ENCODE measurements at places on chromosomes 4 and X.

- DNase-seq: peak; percentile 44
Measured at GRCh38 chrX:10597871-10598270, 22.5 kb downstream of the MID1 start.

GRCh38 chr4:169618986-169619385 lies 1.4 kb upstream of the CLCN3 start:
- DNase-seq: no peak

DNA sequence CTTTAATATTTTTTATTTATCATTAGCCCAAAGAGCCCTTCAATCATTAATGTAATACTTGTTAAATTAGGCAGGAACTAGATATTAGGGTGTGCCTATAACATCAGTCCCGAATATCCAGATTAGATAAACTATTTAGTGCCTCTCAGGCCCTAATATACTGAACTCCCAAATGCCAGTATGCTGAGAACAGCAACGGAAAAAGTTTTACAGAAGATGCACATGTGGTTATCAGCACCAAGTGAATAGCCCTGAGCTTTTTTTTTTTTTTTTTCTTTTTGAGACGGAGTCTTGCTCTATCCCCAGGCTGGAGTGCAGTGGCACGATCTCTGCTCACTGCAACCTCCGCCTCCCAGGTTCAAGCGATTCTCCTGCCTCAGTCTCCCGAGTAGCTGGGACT lies 13.0 kb upstream of the ELF2 start:
- DNase-seq: no peak

GRCh38 chr4:8478801-8479744 lies 38.5 kb downstream of the TRMT44 start:
- DNase-seq: peak; percentile 36

- DNase-seq: peak; percentile 62
Measured at GRCh38 chrX:120769576-120770341, 105.9 kb downstream of the CT47B1 start.

DNA sequence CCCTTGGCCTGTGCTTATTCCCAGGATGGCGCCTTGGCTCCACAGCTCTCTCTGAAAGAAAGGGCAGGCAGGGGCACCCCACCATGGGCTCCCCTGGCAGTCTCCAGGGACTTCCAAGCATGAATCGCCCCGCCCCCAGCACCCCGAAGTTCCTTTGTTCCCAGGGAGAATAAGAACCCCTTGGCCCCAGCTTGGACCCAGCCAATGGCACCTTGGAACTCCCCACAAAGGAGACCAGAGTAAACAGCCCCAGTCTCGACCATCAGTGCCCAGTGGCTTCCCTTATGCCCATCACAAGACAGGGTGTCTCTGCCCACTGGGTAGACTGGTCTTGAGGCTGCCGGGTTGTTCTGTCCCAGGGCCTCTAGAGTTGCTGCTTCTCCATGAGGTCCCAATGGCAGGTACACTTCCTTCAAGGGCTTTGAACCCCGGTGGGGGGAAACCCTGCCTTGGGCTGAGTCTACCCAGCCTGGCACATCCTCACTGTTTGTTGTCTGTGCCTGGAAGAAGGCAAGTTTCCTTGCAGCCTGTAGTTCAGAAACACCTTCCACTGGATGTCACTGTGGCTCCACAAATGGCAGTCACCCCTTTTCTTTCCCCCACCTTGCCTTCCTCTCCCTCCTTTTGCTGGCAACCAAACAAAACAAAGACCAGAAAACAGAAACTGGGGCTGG lies 30.8 kb downstream of the NBDY start:
- DNase-seq: no peak

DNA sequence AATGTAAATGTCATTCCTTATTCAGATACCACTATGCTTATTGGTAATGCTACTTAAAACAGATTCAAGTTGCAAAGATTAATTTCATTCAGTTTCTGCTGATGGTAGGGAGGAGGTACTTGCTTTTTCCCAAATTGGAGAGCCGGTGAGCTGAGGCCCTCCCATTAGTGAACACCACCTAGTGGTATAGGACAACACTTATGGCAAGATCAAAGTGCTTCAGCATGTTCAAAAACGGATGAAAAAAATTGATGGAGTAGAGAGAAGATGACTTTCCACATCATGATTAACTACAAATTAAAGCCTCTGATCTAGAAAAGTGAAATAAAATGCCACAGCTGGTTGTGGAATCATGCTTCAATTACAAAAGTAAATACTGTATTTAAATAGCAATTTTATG lies 112.9 kb downstream of the MBNL3 start:
- DNase-seq: no peak

DNA sequence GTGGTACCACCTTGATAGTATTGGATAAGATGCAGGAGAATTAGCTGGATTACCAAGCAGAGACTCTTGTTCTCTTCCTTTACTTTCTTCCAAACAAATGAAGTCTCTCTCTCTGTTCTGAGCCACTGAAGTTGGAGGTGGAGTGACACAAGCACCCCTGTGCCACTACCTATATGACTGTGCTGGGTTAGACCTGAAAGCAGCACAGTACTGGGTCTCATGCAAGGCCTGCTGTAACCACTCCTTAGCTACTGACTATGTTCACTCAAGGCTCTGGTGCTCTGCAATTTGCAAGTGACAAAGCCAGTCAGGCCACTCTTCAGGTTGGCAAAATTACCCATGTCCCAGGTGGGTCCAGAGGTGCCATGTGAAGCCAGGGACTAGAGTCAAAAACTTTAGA lies 389.6 kb upstream of the MAOA start:
- no peak for DNase-seq

- DNase-seq: no peak
Measured at GRCh38 chr4:107916623-107917022, 14.7 kb upstream of the CYP2U1 start.

GRCh38 chr4:63869370-63869769 lies 539.9 kb downstream of the TECRL start:
- DNase-seq: no peak

DNA sequence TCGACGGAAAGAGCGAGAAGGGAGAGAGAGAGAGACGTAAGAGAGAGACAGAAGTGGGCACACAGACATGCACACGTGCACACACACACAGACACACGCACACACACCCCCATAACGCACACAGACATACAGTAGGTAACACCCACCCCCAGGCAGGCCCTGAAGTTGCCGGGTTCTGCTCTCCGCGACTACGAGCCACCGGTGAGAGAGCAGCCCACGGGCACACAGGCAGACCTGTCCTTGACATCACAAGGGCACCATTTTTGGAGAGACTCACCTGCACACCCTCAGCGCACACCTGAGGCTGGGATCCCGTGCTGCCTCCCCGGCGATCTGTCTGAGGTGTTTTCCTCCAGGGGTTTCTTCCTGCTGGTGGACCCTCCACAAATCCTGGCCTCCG lies 1171.0 kb upstream of the PCDH10 start:
- DNase-seq: no peak

- DNase-seq: no peak
Measured at GRCh38 chr4:148239494-148239985, 202.7 kb downstream of the NR3C2 start.

DNA sequence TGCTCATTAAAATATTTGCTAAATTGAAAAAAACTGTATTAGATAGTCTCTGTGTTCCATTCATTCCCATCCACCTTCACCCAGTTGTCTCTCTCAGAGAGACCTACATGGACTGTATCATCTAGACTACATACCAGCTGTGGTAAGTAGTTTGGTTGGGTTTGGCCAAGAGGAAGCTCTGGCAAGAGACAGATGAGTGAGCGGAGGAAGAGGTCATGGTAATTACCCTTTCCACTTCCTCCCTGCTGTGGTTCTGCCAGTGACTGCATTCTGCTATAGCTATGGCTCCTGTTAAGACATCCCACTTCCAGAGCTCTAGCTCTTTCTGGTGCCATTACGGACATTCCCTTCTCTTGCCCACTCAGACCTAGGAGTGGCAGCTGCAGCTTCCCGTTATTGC lies 239.0 kb upstream of the MID1 start:
- no peak for DNase-seq

- DNase-seq: peak; percentile 15
Measured at GRCh38 chr4:79141530-79141929, 184.3 kb downstream of the NAA11 start.

DNA sequence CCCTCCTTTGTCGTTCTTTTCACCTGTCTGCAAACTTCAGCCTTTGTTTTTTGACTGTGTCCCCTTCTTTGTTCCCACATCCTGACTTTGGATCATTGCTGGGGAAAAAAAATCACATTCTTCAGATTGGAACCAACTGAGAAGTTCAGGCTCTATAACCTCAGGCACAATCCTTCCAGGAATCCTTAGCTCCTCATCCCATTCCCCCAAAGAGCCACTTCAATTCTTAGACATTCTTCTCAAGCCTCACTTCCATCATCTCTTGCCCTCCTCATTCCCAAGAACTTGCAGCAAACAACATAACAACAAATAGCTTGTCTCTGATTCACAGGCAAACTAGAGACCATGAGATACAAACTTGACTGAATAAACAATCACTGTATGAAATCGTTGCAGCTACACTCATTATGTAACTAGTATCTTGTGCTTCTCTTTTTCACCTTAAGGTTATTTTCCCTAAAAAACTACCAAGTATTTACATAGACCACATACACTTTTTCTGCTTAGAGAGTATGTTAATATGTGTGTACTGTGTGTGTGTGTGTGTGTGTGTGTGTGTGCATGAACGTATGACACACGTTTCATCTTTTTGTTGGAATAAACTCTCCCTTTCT lies 26.4 kb upstream of the PGM2 start:
- DNase-seq: no peak

DNA sequence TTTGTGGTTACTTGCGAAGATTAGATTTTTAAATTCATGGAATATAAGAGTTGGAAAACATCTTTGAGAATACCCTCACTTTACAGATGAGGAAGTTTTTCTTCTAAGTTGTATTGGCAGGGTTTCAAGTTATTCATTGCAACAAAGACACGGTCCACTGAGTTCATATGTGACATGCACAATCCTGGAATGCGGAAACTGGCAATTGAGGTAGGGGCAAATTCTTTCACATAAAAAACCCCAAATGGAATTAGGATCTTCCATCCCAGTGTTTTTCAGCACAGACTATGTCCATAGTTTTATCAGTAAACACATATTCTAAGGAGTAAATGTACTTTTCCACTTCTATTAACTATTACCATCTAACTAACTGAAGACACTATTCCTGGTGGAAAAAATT lies 81.8 kb upstream of the NAP1L5 start:
- DNase-seq: peak; percentile 82

GRCh38 chr4:185282968-185283367 lies 73.6 kb downstream of the SNX25 start:
- DNase-seq: peak; percentile 30

DNA sequence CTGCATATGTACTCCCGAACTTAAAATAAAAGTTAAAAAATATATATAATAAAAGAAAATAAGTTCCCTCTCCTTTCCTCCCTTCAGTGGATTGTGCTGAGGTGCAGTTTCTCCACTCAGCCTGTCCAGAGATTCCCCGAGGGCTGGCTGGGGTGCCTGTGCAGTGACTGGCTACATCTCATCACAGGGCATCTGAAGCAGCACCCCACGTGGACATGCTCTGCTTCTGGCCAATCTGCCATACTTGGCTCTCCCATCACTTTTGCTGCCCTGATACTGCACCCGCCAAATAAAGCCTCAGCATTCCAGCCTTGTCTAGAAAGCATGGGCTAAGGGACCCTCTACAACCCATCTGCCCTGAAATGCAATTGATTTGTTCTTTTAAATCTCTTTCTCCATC lies 11.1 kb upstream of the MGST2 start:
- DNase-seq: no peak

DNA sequence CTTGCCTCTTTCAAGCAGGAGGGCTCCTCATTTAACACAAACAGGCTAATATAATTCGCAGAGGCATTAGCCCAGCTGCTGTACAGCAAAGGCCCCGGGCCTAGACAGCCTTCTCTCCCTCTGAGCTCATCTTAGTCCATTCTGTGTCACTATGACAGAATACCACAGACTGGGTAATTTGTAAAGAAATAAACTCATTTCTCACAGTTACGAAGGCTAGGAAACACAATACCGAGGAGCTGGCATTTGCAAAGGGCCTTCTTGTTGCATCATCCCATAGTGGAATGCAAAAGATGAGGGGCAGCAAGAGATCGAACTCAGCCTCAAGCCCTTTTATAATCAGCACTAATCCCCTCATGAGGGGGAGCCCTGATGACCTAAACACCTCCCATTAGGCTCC lies 48.5 kb downstream of the TSPAN5 start:
- DNase-seq: peak; percentile 52

DNA sequence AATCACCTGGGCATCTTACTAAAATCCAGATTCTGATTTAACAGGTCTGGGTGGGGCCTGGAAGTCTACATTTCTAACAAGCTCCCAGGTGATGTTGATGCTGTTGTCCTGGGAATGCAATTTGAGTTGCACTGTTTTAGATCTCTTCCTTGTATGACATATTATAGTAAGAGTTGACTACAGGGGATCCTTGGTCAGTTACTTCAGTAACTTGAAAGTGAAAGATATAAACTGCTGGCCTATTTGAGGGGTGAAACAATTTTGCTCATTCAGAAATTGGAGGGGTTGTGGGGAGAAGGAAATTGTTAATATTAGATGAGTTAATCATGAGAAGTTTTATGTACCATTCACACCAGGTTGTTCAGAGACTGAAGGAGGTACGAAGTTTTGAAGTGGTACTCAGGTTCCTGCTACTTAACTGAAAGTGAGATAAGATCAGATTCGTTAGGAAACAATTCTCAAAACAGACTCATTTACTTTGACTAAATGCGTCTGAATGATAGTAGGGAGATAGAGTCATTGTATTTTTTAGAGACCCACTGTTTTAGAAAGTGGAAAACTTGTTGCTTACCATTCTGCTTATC lies 12.5 kb downstream of the SH2D1A start:
- no peak for DNase-seq

- peak; percentile 44 for DNase-seq
Measured at GRCh38 chrX:112868586-112868985, 28.0 kb upstream of the AMOT start.

GRCh38 chrX:74431797-74432196 lies 10.5 kb downstream of the SLC16A2 start:
- DNase-seq: no peak

Data from fibroblast of skin of right biceps (primary cell).